Activated CD4-positive, CD25-positive, alpha-beta regulatory T cell (primary cell): ENCODE measurements at places on chromosomes 11 and 22.
A peak's percentile ranks its signal among the peaks of the same experiment; 100 is the strongest.

DNA sequence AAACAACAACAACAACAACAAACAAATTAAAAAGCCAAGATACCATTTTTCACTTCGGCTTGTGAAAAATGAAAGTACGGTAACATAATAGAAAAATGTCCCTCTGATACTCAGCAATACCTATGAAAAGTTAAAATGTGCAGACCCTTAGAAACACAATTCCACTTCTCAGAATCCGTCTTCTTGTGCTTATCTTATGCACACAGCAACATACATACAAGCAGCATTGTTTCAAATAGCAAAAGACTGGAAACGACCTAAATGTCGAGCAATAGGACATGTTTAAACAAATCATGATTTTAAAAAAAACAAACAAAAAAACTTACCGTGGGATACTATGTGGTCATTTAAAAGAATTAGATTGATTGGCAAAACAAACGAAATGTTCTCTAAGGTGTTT is 26.5 kb downstream of the RBFOX2 start:
- DNase-seq: no peak

- no peak for DNase-seq
Observed at GRCh38 chr11:63767267-63767564, 1.4 kb downstream of the ZFTA start.

- peak; percentile 83 for DNase-seq
Observed at GRCh38 chr11:31509429-31510345, at the start of the genes ELP4 and IMMP1L. ELP4 (plus strand) TSS chr11:31509767; CDS start chr11:31509785, 18 bp downstream. IMMP1L (minus strand) TSS chr11:31509622; CDS start chr11:31463276, 46,346 bp downstream.

DNA sequence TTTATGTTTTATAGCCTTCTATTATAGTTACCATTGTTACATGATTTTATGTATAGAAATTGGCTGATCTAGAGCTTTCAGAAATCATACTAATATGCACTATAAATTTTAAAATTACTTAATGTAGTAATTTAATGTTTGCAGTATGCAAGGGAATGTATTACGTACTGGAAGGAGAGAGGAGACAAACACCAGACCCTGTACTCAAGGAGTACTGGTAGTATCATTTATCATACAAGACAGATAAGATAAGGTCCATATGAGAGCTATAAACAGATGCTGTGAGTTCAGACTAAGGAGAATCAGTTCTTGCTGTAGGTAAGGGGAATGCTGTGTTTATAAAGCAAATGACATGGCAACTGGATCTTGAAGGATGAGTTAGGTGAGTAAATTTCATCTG is 765 bp downstream of the BCO2 start:
- no peak for DNase-seq

DNA sequence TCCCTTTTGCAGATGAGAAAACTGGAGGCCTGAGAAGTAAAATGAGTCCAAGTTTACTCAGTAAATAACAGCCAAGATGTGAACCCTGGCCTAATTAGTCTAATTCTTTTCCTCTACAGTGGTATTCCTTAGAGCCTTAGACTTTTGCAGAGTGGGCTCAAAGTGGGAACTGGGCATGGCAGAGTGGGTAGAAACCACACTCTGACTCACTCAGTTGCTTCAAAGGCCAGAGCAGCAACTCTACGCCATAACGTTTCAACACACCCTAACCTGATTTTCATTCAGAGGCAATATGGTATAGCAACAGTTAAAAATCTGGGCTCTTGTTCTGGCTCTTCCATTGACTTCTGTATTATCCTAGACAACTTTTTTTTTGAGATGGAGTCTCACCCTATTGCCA is 2.8 kb downstream of the THRSP start:
- DNase-seq: no peak

- no peak for DNase-seq
Observed at GRCh38 chr11:72606748-72607468, 67.3 kb downstream of the PDE2A start.

- no peak for DNase-seq
Observed at GRCh38 chr11:43789700-43790443, 90.8 kb upstream of the ALKBH3 start.

GRCh38 chr11:3121931-3122774 is 43.0 kb downstream of the OSBPL5 start:
- DNase-seq: no peak

DNA sequence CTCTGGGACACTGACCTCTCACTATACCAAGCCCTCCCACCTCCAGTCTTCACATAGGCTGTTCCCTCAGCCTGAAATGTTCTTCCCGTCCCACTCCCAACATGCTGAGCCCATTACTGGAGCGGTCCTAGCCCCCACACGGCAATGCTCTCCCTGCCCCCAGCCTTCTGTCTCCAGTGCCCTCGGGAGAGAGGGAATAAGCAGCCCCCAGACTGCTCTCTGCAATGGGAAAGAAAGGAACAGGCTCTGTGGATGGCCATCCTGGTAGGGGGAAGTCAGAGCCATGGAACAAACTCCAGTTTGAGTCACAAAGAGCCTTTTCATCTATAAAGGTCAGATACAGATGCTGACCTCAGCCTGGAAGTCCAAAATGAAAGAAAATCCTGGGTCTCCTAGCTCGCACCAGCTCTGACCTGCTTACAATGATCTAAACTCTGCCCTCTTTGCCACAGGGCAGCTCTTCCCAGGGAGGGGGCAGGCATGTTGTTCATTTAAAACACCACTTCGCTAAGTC is 62.6 kb downstream of the FLRT1 start:
- DNase-seq: no peak

DNA sequence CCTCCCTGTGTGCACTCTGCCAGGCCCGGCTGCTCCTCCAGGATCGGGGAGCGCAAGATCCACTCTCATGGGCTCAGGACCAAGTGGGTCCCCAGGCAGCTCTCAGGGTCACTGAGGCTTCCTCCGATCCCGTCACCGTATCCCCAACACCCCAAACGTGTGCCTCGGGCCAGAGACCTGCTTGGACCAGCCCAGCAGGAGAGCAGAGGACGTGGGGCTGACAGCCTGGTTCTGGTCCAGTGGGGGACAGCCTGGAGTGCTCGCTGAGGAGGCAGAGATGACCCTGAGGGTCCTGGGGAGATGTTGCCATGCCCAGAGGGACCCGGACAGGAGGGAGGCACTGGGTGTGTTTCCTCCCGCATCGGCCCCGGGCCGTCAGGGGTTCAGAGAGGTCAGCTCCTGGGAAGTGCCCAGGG is 1402.6 kb downstream of the BRD1 start:
- no peak for DNase-seq

- no peak for DNase-seq
Observed at GRCh38 chr22:49162841-49163240, 664.8 kb downstream of the BRD1 start.

- DNase-seq: no peak
Observed at GRCh38 chr11:3939211-3939610, 83.7 kb downstream of the STIM1 start.

DNA sequence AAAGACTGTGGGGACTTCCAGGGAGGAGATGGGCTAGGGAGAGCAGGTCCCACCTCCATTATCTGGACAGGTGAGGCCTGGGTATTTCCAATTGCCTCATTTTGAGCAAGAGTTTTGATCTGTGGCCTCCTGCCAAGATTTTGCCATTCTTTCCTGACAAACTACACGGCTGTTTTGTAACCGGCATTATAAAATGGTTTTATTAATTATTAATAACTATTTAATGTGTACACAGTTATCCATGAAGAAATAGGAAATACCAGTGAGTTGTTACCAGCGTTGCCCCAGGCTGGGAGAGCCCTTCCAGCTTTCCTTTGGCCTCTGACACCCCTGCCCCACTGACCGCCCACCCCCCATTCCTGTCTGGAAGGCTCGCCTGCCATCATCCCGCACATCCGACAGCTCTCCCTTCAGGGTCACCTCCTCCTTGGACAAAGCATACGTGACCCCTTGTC is 14.9 kb upstream of the SEC14L3 start:
- DNase-seq: no peak

DNA sequence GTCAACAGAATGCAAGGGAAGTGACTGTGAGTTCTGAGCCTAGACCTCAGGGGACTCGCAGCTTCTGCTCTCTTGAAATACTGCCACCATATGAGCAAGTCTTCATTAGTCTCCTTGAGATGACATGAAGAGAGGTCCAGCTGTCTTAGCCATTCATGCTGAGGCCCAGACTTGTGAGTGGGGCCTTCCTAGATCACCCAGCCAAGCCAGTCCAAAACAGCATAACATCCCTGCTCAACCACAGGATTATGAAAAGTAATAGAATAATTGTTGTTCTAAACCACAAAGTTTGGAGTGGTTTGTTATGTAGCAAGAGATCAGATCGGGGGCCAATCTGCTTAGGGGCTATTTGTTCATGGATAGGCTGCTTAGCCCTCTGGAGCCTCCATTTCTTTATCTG is 54.9 kb upstream of the HTATIP2 start:
- DNase-seq: no peak
